IMR-90 (cell line): ENCODE measurements at places on chromosomes 4 and X.

GRCh38 chr4:48913346-48913745 is 6.8 kb upstream of the OCIAD2 start:
- DNase-seq: peak; percentile 92

GRCh38 chrX:134735015-134735414 is 76.7 kb upstream of the PLAC1 start:
- no peak for DNase-seq

GRCh38 chr4:126727461-126727860 is 905.3 kb upstream of the INTU start:
- peak; percentile 31 for DNase-seq

- peak; percentile 0 for DNase-seq
These were observed 51.9 kb upstream of the SLC6A14 start for GRCh38 chrX:116384406-116384954.

- DNase-seq: no peak
These were observed 120.2 kb upstream of the BANK1 start for GRCh38 chr4:101670370-101670769.

DNA sequence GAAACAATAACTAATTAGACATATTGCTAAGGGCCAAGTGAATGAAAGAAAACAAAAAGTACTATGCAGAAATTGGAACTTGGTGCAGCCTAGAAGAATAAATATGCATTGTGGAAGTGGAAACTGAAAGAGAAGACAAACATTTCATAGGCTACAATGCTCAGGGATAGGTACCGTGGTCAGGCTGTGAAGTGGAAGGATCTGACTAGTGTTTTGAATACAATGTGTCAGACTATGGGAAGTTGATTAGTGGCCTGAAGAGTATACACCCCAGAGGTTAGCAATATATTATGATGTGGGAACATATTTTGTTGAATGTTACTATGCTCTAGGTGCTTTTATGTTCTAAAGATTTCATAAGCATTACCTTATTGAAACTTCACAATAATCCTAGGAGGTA is 36.8 kb downstream of the GPRIN3 start:
- no peak for DNase-seq

DNA sequence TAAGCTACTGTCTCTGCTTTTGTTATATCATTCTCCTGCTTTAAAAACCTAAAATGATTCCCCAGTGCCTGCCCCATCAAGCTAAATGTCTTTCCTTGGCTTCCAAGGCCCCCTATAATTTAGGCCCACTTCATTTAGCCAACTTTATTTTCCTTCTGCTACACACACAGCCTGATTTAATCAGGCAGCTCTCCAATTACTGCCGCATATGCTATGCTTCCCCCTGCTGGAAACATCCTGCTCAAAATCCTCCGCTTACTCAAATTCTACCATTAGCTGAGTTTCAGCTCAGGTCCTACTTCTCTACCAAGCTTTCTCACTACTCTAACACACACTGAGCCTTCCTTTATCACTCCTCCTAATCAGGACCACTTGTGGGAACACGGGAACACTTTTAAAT is 17.0 kb downstream of the LAMP2 start:
- peak; percentile 26 for DNase-seq

- DNase-seq: no peak
These were observed 1537.0 kb downstream of the C4orf33 start for GRCh38 chr4:130632731-130633604.

DNA sequence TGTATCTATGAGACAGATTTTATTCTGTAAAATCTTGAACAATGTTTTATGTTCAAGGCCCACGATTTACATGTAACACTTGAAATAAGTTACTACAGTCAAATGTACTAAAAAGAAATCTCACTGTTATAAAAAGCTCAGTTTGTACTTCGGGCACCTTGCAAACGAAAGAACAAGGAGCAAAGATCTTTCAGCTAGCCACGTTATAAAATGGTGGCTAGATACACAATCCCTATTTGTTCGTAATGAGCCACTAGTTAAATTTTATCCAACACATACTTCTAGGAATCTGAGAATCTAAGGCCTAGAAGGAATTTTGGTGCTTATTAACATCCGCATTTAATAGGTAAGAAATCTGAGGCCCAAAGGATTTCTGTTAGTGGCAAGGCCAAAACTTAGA is 2.5 kb downstream of the ARHGEF9 start:
- DNase-seq: no peak

DNA sequence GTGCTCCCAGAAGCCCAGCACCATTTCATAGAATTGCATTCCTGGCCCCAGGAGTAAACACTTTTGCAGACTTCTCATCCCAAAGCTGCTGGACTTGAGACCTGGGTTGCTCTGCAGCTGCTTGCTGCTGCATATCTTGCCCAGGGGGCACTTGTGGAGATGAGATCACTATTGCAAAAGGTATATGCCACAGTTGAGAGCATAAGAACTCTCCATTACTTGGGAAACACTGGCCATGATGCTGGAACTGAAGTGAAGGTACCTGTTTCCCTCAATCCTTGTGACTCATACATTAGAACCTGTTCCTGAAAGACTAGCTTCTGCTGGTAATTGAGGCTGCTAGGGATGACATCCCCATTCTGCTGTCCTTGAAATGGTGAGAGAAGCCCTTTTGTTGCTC is 43.1 kb upstream of the WDR1 start:
- no peak for DNase-seq

DNA sequence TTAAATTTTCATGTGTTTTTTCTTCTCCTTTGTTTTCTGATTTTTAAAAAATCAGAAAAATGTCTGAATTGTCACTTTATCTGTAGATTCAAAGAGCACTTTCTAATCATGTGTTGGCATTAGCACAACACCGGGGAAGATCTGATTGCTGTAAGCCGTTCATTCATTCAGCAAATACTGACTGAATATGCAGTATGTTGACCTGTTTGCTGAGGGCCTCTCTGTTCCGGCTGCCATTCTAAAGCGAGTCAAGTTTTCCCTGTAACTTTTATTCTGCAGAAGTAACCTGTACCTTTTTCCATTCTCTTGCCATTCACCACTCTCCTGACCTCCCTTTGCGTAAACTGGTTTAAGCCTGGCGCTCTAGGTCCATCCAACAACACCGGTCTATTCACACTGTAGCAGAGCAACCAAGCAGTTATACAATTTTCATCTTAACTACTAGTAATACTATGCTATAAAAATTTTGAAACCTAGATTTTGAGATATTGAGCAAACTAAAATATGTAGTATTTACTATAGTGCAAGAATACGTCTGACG is 6.7 kb downstream of the SORBS2 start:
- no peak for DNase-seq

DNA sequence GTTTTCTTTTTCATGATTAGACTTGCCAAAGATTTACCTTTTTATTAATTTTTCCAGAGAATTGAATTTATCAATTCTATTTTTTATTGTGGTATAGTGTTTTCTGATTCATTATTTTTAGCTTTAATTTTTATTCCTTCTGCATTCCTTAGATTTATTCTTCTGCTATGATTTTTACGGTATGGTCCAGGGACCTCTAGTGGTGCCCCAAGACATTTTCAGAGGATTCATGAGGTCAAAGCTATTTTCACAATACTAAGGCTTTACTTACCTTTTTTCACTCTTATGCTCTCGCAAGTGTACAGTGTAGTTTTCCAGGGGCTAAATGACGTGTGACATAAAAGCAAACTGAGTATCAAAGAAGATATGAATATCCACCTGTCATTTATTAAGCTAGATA is 8.0 kb downstream of the RADX start:
- peak; percentile 11 for DNase-seq

DNA sequence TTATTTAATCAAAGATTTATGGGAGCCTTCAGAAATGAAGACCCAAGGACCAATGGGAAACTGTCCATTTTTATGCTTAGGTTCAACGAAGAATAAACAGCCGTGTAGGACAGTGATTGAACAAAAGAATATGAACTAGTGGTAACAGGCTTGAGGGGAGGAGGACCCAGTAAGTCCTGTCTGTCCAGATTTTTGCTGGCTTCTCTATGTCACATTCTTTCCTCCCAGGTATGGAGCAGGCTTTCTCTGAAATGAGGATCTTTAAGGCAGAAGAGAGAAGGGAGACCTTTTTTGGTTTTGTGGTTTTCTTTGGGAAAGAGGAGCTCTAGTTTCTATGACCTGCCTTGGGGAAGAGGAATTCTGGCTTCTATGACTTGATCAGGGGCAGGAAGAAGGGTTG is 74.1 kb downstream of the BANK1 start:
- no peak for DNase-seq

- peak; percentile 93 for DNase-seq
These were observed 53.8 kb upstream of the TBC1D14 start for GRCh38 chr4:6855692-6856297.

DNA sequence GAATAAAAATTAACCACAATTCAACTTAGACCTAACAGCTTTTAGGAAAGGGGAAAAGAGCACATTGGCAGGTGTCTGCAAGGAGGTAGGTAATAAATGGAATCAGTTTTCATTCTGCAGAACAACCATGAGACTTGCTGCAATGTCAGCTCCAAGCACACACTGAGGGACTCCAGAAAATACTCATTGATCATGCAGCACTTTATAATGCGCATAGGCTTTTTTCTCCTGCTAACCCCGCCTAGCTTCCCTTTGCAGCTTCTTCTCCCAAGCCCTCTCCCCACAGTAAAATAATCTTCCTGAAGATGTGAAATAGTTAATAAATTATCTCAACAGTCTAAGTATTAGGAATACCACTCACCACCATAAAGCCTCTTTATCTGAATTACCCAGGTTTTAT is 36.9 kb downstream of the ANKRD17 start:
- DNase-seq: no peak

- DNase-seq: no peak
These were observed 130.9 kb upstream of the FAM9B start for GRCh38 chrX:9164533-9165426.

GRCh38 chrX:53000447-53001135 is 42.3 kb upstream of the FAM156A start:
- no peak for DNase-seq

DNA sequence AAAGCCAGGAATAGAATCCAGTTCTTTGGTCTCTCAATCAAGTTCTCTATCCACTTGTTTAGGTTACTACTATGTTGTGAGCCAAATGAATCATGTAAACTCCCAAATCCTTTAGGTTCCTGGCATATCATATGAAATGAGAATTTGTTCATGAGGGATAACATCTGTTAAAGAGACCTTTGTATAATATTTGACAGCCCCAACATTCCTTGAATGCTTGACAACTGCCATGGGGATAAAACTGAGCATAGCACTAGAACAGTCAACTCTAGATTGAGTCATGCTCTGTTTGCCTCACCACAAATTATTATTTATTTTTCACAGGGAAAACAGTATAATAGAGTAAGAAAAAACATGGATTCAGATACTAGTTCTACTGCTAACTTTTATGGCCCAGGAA is 93.3 kb downstream of the NAA11 start:
- DNase-seq: peak; percentile 7

- DNase-seq: no peak
These were observed 94.2 kb downstream of the PPP3CA start for GRCh38 chr4:101253121-101253520.

DNA sequence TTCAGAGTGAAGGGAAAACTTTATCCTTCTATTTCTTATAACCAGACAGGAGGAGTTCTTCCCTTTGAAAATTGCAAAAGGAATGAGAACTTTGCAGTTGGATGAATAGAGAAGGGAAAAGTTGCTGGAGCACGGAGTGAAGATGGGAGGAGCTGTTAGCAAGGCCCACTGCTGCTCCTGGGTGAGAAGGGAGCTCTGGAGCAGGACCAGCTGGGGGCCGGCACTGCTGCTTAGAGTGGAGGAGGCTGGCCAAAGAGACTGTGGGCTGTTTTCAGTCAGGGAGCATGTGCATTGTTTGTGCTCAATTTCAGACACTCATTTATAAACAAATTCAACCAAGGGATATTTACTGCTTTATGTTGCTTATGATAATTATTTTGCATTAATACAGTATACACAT is 164.2 kb downstream of the STIM2 start:
- DNase-seq: no peak

GRCh38 chr4:80043541-80043940 is 29.5 kb downstream of the ANTXR2 start:
- DNase-seq: peak; percentile 18

GRCh38 chr4:108345862-108346817 is 177.4 kb upstream of the LEF1 start:
- peak; percentile 4 for DNase-seq

GRCh38 chr4:10732914-10733415 is 48.4 kb upstream of the CLNK start:
- DNase-seq: no peak

GRCh38 chrX:44470816-44471215 is 71.8 kb downstream of the FUNDC1 start:
- DNase-seq: no peak

GRCh38 chr4:142595222-142595871 is 250.8 kb downstream of the INPP4B start:
- no peak for DNase-seq

DNA sequence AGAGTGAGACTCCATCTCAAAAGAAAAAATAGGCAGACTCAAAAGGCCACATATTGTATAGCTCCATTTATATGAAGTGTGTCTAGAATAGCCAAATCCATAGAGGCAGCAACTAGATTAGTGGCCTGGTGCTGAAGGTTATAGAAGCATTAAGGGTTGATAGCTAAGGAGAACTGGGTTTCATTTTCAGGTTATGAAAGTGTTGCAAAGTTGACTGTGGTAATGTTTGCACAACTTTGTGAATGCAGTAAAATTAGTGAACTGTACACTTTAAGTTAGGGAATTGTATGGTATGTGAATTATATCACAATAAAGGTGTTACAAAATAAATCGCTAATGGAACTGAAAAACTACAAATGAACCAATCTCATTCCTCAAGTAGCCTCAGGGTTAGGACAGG is 28.3 kb downstream of the TXLNG start:
- no peak for DNase-seq

GRCh38 chr4:45033676-45034419 is 307.5 kb upstream of the GNPDA2 start:
- no peak for DNase-seq

- no peak for DNase-seq
These were observed 6.8 kb downstream of the PDS5A start for GRCh38 chr4:39970671-39971640.

GRCh38 chr4:170465429-170465828 is 375.7 kb upstream of the AADAT start:
- no peak for DNase-seq

- DNase-seq: no peak
These were observed 24.4 kb upstream of the CYP4V2 start for GRCh38 chr4:186166852-186167512.

GRCh38 chr4:121534187-121534586 is 153.4 kb upstream of the QRFPR start:
- no peak for DNase-seq

DNA sequence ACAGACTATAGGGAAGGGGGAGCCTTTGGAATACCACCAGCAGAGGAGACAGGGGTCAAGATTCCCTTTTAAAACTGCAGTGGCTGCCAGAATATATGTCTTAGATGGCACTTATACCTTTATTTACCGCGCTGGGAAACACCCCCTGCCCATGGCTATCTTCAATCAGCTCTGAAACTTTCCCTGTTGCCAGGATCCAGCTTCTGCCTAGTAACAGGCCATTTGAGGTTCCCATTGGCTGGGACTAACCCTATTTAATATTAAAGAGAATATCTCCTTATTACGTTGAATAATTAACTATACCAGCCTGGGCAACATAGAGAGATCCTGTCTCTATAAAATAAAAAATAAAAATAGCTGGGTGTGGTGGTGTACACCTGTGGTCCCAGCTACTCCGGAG is 23.8 kb downstream of the SOWAHB start:
- DNase-seq: no peak
